GM12891 (cell line): ENCODE measurements at places on chromosomes 16 and 17.

GRCh38 chr16:87384162-87384874, 742 bp upstream of the FBXO31 start:
- DNase-seq = no peak

GRCh38 chr16:5516115-5516514, 418.5 kb upstream of the EEF2KMT start:
- DNase-seq = no peak

DNA sequence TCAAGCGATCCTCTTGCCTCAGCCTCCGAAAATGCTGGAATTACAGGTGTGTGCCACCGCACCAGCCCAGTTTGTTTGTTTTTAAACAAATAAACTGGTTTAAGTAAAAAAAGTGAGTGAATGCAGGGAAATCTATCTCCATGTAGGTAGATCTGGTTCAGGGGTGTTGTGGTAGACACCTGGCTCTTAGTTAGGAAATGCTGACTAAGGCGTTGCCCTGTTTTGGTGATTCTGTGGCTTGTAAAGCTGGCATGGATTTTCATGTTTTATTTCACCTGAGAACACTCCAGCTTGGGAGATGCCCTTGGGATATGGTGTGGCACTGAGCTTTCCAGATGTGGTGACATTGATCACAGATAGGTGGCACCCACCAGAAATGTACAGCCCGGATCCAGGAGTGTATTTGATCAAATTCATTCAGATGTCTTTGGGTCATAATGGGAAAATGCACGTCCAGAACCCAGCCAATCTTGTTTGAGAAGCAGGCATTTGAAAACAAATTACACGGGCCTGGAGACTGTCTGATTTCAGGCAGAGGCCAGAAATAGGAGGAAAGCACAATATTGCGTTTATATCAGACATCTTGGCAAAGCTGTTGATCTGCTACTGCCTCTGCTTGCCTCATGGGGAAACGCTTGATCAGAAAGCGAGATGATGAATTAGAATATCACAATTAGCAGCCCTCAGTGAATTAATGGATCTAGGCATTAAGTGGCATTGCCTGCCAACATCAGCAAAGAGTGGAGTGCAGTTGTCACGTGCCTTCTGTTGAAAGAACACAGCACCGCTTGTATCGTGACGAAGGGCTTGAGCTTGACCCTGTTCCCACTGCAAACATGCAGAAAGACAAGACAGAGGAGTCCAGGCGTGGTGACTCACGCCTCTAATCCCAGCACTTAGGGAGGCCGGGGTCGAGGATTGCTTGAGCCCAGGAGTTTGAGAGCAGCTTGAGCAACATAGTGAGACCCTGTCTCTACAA, 7.3 kb upstream of the IL34 start:
- no peak for DNase-seq

- no peak for DNase-seq
These were observed 31.6 kb downstream of the PHKB start for GRCh38 chr16:47492428-47493377.

GRCh38 chr17:876272-876671, 94.1 kb downstream of the MRM3 start:
- DNase-seq = no peak

DNA sequence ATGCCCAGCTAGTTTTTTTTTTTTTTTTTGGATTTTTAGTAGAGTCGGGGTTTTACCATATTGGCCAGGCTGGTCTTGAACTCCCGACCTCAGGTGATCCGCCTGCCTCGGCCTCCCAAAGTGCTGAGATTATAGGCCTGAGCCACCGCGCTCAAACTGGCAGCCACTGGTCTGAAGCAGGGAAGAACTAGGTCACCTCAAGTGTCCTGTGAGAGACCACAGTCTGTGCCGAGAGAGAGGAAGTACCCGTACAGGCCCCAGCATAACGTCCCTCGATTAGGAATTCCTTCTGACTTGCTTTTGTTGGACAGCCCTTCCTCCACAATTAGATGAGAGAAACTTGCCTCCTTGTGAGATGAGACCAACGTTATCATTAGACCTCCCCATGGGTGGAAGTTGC, 13.7 kb upstream of the CD300E start:
- no peak for DNase-seq

DNA sequence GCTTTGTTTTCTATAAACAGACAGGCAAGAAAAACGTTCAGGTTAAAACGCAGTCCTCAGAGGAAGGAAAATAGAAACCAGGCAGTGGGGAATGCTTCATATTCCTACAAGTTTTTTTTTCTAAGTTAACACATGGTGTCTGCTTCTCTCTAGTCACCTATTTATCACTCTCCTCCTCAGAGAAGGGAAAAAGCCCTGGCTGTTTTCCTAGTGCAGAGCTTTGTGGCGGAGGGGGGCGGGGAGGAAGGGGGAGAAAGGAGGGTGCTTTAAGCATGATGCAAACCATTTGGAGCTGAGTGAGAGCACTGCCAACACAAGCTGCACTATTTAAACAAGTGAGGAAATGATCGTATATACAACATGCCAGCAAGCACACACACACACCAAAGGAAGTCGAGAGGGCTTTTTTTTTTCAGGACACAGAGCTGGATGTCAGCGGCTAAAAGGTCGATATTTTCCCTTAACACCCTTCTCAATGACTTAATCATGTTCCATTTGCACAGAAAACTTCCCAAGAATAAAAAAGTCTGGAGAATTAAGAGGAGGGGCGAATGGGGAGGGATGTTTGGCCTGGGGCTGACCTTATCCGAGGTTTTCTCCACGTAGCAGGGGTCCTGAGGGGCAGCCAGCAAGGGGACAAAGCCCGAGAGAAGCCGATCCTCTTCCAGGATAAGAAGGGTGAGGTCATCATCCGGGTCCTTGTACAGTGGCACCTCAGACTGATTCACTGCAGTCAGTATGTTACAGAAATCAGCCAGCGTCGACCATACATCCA, 117.4 kb downstream of the HIC1 start:
- no peak for DNase-seq

GRCh38 chr17:20008242-20009051, 712 bp upstream of the SPECC1 start:
- DNase-seq = peak; percentile 25

DNA sequence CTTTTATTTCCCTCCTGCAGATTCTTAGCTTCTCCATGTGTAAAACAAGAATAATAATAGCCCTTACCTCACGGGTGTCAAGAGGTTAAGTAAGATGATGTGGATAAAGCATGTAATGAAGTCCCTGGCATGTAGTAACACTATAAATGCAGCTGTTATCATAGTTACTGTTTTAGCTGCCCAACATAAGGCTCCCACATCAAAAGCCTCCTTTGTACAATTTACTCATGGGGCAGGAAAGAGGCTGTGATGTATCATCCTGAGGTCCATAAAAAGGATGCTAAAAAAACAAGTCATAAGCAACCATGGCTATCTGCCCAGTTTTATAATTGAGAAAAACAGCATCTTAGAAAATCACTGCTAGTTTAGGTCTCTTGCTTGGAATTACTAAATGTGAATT, 339.7 kb downstream of the CA10 start:
- DNase-seq = no peak

DNA sequence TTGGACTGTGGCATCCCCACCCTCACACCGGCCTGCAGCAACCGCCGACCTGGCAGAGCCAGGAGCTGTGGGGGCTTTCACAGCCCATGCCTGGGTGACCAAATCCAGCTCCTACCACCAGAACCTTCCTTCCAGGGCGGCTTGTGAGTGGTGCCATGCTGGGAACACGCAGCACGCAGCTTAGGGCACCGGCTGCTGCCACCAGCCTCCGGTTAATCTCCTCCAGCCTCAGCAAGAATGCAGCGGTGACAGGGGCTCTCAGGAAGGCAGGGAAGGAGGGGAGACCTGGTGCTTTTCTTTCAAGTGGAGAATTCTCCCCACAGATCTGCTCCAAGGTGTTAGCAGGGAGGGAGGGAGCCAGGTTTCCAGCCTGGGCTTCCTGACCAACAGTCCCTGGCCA, 32.3 kb upstream of the ANKRD40CL start:
- no peak for DNase-seq

- no peak for DNase-seq
These were observed 79.4 kb downstream of the IRF8 start for GRCh38 chr16:85978291-85978775.

- no peak for DNase-seq
These were observed 22.9 kb upstream of the SLC12A3 start for GRCh38 chr16:56842133-56842532.

- no peak for DNase-seq
These were observed 13.8 kb upstream of the TMEM98 start for GRCh38 chr17:32914181-32914580.

DNA sequence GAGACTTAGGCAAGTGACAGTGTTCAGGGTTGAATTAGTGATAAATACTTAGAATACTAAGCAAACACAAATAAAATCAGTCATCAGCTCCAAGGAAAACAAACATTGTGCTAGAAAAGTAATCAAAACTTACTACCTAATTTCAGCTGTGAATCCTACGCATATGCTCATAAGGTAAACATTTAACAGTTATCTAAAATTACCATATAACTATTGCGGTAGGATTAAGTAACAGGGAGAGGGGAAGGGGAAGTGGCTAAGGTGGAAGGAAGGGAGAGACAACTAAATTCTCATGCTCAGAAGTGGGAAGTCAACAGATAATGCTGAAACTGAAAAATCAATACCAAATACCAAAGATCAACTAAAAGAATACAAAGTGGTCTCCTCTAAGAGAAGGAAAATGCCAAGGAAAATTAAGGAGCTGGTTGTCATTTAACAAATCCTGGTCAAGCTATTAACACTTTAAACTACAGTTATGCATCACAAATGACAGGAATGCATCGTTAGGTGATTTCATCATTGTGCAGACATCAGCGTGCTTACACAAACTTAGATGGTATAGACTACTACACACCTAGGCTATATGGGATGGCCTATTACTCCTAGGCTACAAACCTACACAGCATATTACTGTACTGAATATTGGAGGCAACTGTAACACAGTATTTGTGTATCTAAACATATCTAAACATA, 20.0 kb downstream of the USP32 start:
- DNase-seq = no peak

DNA sequence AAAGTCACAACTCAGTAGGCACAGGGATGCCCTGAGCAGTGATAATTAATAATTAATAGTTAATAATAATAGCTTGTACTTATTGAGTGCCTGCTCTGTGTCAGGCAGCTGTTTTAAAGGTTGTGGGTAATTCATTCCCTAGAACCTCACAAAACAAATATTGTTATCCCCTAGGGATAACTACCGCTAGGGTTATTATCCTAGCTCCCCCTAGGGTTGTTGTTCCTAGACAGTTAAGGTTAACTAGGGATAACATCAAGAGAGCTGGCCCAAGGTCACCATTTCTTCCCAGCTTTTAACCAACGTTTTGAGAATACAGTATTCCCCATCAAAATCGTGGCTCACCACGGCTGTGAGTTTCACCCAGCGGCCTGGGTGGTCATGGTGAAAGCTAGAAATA, 180.1 kb downstream of the PRKCB start:
- no peak for DNase-seq

DNA sequence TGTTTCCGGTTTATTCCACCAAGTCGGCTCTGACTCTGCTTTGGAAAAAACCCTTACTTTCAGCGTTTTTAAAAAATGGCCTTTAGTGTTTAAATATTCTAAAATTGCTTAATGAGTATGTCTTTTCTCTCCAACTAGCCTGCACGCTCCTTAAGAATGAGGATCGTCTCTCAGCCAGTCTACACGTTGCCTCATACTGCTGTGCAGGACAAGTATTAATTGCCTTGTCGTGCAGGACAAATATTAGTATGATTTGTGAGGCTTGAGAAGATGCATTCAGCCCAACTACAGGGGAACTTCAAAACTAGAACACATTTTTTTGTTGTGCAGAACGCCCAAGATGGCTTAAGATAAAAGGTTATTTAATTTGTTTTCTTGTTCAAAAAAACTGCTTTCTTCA, 61.2 kb downstream of the MARCHF10 start:
- DNase-seq = no peak

DNA sequence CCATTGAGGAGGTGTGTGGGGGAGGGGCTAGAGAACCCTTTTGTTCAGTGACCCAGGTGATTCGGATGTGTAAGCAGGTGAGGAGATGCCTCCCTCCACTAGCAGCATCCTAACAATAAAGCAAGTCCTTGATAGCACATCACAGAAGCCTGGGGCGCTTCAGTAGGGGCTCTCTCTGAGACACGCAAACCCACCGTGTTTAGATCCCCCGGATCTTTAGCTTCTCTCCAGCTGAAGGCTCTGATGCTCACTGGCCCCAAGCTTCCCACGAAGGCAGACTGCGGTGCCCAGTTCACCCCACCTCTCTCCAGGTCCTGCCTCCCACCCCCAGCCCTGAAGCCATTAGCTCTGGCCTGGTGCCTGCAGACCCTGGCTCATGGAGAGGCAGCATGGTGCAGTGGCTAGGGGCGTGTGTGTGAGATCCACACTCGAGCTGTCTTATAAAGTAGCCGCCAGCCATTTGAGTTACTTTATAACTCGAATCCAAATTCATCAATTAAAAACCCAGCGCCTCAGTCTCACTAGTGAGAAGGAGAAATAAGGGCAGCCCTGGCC, 204.7 kb upstream of the TNRC6C start:
- no peak for DNase-seq

DNA sequence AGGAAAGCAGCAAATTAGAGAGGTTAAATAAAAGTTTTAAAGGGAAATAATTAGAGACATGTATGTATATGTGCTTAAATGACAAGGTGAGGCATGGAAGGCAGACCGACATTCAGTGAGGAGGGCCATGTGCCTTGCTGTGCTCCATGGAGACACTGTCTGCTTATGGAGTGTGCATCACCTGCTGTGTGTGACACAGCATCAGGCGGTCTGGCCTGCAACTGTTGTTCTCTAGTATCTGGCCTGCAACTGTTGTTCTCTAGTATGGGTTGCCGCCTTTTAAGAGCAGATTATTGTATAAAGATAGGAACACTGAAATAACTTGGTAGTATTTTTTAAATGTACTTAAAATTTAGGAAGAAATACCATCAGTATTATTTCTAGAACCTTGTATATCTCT, 225.1 kb downstream of the LGALS9B start:
- DNase-seq = no peak

- DNase-seq = no peak
These were observed 7.1 kb downstream of the IGSF6 start for GRCh38 chr16:21645261-21645721.

GRCh38 chr17:14762736-14763479, 462.0 kb downstream of the HS3ST3B1 start:
- DNase-seq = no peak

DNA sequence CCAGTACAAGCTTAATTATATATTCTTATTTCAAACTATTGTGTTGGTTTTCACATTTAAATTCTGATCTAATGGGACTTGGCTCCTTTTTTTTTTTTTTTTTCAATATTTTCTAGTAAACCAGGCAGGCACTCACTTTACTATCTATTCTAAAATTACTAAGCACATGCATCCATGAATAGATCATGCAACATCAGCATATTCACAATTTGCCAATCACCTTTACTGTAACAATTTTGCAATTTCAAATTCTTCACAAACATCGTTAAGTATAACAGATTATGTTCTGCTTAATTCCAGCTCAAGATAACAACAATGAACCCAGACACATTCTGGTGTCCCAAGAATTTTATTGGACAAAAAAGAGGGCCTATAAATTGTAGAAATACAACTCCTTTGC, 217.4 kb downstream of the CDH8 start:
- no peak for DNase-seq

GRCh38 chr17:82687375-82687861, 11.1 kb downstream of the RAB40B start:
- DNase-seq = no peak
